ENCODE measurements at places on chromosomes 11 and 22. TPM values are rescaled to one million over a fixed set of nuclear protein-coding genes. Genes with fewer than 3 reads are reported as not detected.
A peak's percentile ranks its signal among the peaks of the same experiment; 100 is the strongest.

GRCh38 chr22:24981066-24981465 lies 28.6 kb downstream of the KIAA1671 start:
- DNase-seq: no peak
- H3K36me3 ChIP-seq: no peaks in the 10 kb centered on the region
- no peaks in the 10 kb centered on the region for H3K27me3 ChIP-seq
- peaks cover 39% of the 10 kb centered on the region for H3K4me1 ChIP-seq

Gene MYBPC3
- total RNA-seq: not detected

Gene FERMT3
- total RNA-seq: 6.2 TPM

DNA sequence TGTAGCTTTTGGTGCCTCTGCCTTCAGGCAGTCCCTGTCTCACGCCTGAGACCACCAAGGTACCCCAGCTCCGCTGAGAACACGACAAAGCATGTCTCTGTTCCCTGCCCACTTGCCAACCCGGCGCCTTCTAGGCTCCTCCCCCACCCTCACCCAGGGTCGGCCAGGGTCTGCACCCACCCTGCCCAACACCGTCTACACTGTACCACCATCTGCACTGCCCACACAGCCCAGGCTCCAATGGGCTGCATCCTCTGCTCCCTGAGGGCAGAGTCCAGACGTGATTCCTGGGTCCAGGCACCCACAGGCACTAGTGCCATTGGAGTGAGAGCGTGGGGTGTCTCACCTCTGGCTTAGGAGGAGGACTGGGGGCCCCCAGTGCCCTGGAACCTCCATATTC lies 22.8 kb upstream of the ACR start:
- no peak overlapping the region for H3K27ac ChIP-seq
- peak overlapping the region; percentile 51 for H3K4me3 ChIP-seq
- DNase-seq: no peak
- H3K4me1 ChIP-seq: peaks cover 49% of the 10 kb centered on the region

- H3K4me3 ChIP-seq: no peak overlapping the region
- DNase-seq: no peak
- H3K36me3 ChIP-seq: no peaks in the 10 kb centered on the region
Measured at GRCh38 chr11:77501758-77502157, 27.9 kb upstream of the PAK1 start.

Data from endothelial cell (in vitro differentiated cells).